IPS DF 19.7 (cell line): ENCODE measurements at places on chromosomes 4 and X.

- no peak for DNase-seq
These were observed 148.2 kb downstream of the COMMD8 start for GRCh38 chr4:47315346-47315745.

DNA sequence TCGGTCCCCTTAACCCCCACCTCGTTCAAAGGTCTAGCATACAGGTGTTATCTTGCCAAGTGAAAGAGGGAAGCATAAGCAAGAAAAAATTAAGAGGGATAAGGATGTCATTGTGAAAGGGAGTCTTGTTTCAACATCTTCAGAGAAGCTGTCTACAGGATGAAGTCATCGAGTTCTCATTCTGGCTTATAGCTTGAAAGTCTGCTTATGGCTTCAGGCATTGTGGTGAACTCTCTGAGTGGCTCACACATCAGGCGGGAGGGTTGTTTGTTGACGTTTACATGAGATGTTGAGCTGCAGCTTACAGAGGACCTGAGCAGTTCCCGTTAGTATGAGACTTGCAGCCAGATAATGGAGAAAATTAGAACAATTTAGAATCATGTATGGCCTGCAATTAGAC lies 16.6 kb downstream of the MAGEA9B start:
- DNase-seq = no peak

DNA sequence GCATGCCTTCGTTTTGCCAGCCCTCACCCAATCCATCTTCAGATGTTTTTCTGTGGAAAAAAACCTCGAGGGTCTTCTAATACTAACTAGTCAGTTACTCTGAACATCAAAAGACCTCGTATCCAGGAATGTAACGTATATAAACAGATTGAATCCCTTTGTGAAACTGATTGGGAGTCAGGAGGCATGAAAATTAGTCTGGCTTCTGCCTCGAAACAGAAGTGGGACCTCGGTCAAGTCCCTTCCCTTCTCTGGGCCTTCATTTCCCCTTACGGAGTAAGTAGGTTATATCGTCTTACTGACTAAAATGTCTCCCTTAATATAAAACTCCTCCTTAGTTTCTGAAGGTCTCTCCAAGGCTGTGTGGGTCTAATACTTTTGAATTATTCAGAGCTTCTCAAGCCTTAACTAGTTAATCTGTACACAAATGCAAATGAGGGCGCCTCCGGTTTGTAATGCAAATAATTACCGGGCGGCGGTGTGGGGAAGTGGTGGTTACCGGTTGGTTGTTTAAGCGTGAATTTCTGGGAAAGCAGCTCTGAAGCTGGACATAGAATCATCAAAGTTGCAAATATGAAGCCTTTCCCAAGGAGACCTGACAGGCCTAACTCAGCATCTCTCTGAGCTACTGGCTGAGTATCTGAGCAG lies 11.4 kb upstream of the NKRF start:
- DNase-seq = no peak

GRCh38 chr4:98932539-98932938 lies 3.6 kb upstream of the EIF4E start:
- DNase-seq = no peak
